HFFc6 (cell line): ENCODE measurements at places on chromosomes 3 and 15. TPM values are rescaled to one million over a fixed set of nuclear protein-coding genes. Genes with fewer than 3 reads are reported as not detected.

DNA sequence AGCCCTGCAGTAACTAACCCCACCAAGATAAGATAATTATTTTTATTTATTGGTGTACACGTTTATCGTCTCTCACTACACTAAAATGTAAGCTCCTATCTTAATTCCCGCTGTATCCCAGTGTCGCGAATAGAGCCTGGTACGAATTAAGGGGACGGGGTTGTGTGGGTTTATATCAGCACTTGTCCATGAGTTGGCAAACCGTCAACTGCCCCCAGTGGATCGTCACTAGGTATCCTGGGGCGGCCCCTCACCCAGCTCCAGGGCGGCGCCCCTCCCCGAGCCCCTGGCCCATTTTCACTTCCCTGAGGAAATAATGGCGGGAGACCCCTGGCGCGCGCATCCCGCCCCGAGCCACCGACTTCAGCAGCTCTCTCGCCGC is 465 bp downstream of the RUVBL1 start:
- H3K36me3 ChIP-seq: peaks cover 14% of the 10 kb centered on the region
- DNase-seq: no peak
- peaks cover 50% of the 10 kb centered on the region for H3K4me1 ChIP-seq

GRCh38 chr15:45391746-45392583 is 13.6 kb upstream of the GATM start:
- H3K4me3 ChIP-seq: no peak overlapping the region
- DNase-seq: no peak
- peaks cover 19% of the 10 kb centered on the region for H3K27me3 ChIP-seq
- H3K4me1 ChIP-seq: no peaks in the 10 kb centered on the region

GRCh38 chr15:73183071-73183470 is 130.8 kb downstream of the NEO1 start:
- no peak overlapping the region for H3K4me3 ChIP-seq
- H3K4me1 ChIP-seq: no peaks in the 10 kb centered on the region
- DNase-seq: no peak
- no peak overlapping the region for H3K27ac ChIP-seq

- no peak for DNase-seq
- no peaks in the 10 kb centered on the region for H3K27me3 ChIP-seq
- H3K4me1 ChIP-seq: peaks cover 11% of the 10 kb centered on the region
- no peak overlapping the region for H3K27ac ChIP-seq
- no peak overlapping the region for H3K4me3 ChIP-seq
These were observed 97.7 kb upstream of the SLC4A7 start for GRCh38 chr3:27581852-27582251.

DNA sequence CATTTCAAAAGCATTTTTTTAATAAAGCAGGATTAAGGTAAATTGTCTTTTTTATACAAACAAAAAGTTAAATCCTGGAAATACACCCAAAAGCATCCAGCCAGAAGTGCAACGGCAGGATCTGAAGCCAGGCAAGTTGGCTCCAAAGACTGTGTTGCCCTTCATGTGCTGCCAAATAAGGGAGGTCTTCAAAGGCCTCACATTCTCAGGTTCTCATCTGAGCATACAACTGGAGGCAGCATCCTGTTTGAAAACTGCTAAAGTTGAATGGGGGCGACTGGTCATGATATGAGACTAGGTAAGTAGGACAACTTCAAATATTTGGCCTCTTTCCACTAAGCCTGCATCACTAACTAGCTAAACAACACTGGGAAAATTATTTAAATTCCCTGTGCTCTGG is 52.2 kb downstream of the IMPG2 start:
- H3K27me3 ChIP-seq: no peaks in the 10 kb centered on the region
- H3K4me1 ChIP-seq: no peaks in the 10 kb centered on the region
- H3K4me3 ChIP-seq: no peak overlapping the region
- no peak for DNase-seq

DNA sequence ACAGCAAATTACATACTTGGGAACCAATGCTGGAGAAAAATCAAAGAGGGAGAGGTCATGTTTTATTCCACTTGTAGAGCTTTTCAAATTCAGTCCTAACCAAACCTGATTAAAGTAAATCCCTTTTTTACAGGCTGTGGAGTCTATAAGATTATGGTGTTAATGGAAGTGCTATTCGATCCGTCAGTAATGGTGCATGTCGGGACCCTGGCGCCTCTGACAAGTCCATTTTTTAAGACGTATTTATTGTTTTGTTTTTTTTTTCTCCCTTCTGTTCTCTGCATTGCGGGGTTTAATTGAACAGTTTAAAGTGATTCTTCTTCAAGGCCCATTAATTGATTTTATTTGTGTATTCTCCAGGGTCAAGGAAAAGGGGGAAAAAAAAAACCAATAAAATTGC is 725.9 kb downstream of the TUSC7 start:
- DNase-seq: no peak
- H3K36me3 ChIP-seq: no peaks in the 10 kb centered on the region
- no peaks in the 10 kb centered on the region for H3K27me3 ChIP-seq
- no peak overlapping the region for H3K4me3 ChIP-seq

DNA sequence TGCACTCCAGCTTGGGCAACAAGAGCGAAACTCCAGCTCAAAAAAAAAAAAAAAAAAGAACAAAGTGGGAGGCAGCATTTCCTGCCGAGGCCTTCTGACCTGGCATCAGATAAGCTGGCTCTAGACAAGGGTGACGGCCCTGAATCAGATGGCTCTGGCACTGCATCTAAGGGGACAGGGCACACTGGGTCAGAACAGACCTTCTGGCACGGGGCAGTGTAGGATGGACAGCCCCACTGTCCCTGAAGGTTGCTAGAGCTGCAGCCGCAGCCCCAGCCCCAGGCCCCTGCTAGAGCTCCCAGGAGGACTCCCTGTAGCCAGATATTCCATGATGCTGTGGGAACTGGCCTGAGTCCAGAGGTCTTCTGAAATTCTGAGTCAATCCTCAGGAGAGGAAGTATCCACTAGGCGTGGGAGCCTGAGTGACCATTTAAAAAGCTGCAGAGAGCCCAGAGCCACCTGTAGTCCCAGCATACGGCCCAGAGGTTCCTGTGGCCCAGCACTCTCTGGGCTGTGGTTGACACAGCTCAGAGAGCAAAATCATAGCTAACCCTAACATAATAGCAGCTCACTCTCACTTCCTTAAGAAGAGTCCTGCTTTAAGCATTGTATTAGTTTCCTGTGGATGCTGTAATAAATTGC is 69.2 kb upstream of the MFGE8 start:
- peak; percentile 57 for DNase-seq
- no peak overlapping the region; the same call in 1 of the 2 replicates for H3K4me3 ChIP-seq
- H3K36me3 ChIP-seq: 0 out of 2 replicates have a peak, but pooled peaks cover 4% of the 10 kb centered on the region
- peaks cover 2% of the 10 kb centered on the region; the same call in 1 of the 2 replicates for H3K27me3 ChIP-seq

DNA sequence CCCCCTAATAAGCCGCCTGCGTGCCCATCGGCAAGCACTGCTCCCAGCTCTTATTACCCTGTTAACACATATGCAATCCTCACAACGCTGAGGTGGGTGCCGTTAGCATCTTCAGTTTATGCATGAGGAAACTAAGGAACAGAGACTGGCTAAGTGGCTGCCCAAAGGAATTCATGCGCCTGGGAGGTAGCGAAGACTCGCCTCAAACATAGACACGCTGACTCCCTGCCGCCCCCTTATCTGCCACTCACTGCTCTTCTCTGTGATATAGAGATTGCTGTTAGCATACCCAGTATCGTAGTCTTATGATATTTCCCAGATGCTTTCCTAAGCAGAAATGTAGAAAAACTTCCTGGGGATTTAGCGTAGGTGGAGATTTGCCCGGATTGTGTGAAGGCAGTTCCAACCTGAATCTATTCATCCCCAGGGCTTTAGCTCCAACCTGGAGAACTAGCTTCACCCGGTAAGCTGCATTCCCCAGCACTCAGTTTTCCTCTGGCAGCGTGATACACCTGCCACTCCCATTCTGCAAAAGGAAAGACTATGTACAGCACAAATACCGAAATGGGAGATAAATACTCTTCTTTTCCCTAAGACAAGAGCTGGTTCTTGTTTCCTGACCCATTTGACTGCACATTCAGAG is 23.7 kb upstream of the CD47 start:
- H3K4me1 ChIP-seq: peaks cover 14% of the 10 kb centered on the region
- H3K36me3 ChIP-seq: no peaks in the 10 kb centered on the region
- no peak for DNase-seq
- no peak overlapping the region for H3K27ac ChIP-seq

GRCh38 chr15:66593219-66593780 is 27.5 kb upstream of the LCTL start:
- H3K27me3 ChIP-seq: peaks cover 16% of the 10 kb centered on the region
- no peak for DNase-seq
- no peak overlapping the region for H3K27ac ChIP-seq
- no peaks in the 10 kb centered on the region for H3K36me3 ChIP-seq
- 0 out of 2 replicates have a peak, but pooled peaks cover 5% of the 10 kb centered on the region for H3K4me1 ChIP-seq

- no peak for DNase-seq
- no peaks in the 10 kb centered on the region for H3K4me1 ChIP-seq
- no peak overlapping the region for H3K27ac ChIP-seq
- H3K36me3 ChIP-seq: no peaks in the 10 kb centered on the region
- no peak overlapping the region for H3K4me3 ChIP-seq
These were observed 192.8 kb upstream of the CRBN start for GRCh38 chr3:3372210-3372777.

- peaks cover 43% of the 10 kb centered on the region for H3K4me1 ChIP-seq
- H3K27me3 ChIP-seq: no peaks in the 10 kb centered on the region; the same call in 1 of the 2 replicates
- no peak for DNase-seq
- H3K36me3 ChIP-seq: no peaks in the 10 kb centered on the region
These were observed 91.9 kb upstream of the SNRPN start for GRCh38 chr15:24862726-24863521.

GRCh38 chr3:197546307-197547085 is 9.3 kb downstream of the BDH1 start:
- peaks cover 5% of the 10 kb centered on the region; the same call in 1 of the 2 replicates for H3K4me1 ChIP-seq
- H3K36me3 ChIP-seq: no peaks in the 10 kb centered on the region
- H3K27ac ChIP-seq: no peak overlapping the region
- no peak overlapping the region for H3K4me3 ChIP-seq
- H3K27me3 ChIP-seq: peaks cover 10% of the 10 kb centered on the region

DNA sequence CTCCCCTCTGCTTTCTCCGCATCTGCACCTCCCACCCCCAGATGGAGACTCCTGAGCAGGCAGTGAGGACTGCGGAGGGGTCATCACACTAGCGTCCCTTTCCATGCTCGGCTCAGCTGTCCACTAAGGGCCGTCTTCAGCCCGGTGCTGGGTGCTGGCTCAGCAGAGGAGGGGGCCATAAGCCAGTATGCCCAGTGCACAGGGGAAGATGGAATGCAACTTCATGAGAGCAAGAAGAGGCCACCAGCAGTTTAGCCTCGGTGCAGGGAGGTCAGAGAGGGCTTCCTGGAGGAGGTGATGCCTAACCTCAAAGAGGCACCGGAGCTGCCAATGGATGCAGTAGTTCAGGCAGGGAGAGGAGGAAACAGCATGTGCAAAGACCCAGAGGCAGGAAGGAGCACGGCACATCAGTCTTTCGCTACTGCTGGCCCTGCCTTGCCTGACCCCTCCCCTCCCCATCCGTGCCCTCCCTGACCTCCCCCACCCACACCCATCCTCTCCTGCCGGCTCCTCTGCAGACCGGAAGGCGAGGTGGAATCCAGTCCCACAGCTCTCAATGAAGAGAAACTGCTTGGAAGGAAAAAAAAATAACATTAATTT is 15.2 kb upstream of the PLXND1 start:
- H3K27ac ChIP-seq: no peak overlapping the region
- H3K4me3 ChIP-seq: no peak overlapping the region
- no peaks in the 10 kb centered on the region for H3K36me3 ChIP-seq
- peaks cover 3% of the 10 kb centered on the region for H3K27me3 ChIP-seq
- peaks cover 36% of the 10 kb centered on the region for H3K4me1 ChIP-seq

GRCh38 chr15:71659730-71660067 is 150.7 kb upstream of the NR2E3 start:
- H3K4me1 ChIP-seq: peaks cover 36% of the 10 kb centered on the region
- no peak overlapping the region for H3K27ac ChIP-seq
- H3K4me3 ChIP-seq: no peak overlapping the region
- DNase-seq: no peak

GRCh38 chr3:196643761-196644160 is 4.3 kb downstream of the NRROS start:
- H3K27ac ChIP-seq: no peak overlapping the region
- H3K4me3 ChIP-seq: no peak overlapping the region
- H3K4me1 ChIP-seq: peaks cover 11% of the 10 kb centered on the region
- no peak for DNase-seq
- H3K27me3 ChIP-seq: peaks cover 38% of the 10 kb centered on the region

Gene P4HTM
- total RNA-seq: 29.4 and 35.6 TPM in 2 replicates

Gene ATG3
- total RNA-seq: 62.6 and 69.1 TPM in 2 replicates

Gene LRRIQ4
- total RNA-seq: not detected in 2 replicates

Gene ISLR2
- not detected in 2 replicates for total RNA-seq

Gene DUT
- 96.9 to 118 TPM (median 117 TPM) in 3 replicates for total RNA-seq
